ENCODE measurements at places on chromosomes 6 and 20.

GRCh38 chr6:17100806-17101205 lies 1.0 kb upstream of the STMND1 start:
- DNase-seq: no peak

DNA sequence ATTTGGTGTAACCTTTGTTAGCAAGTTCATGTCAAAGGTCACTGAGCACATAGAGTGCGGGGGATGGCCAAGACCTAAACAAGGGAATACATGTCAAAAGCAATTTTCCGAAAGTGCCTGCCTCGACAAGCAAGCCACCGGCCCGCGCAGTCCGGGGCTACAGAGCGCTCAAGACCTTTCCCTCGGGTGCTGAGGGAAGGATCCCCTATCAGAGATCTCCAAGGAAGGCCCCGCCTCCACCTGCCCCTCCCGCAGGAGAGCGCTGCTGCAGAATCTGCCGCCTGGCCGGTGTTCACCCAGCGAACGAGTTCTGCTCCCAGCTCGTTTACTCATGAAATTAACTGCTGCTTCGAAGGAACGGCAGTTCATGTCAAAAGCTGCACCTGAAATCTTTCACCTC lies 252.7 kb downstream of the BMP7 start:
- no peak for DNase-seq

GRCh38 chr20:4025679-4026078 lies 10.3 kb upstream of the RNF24 start:
- no peak for DNase-seq

DNA sequence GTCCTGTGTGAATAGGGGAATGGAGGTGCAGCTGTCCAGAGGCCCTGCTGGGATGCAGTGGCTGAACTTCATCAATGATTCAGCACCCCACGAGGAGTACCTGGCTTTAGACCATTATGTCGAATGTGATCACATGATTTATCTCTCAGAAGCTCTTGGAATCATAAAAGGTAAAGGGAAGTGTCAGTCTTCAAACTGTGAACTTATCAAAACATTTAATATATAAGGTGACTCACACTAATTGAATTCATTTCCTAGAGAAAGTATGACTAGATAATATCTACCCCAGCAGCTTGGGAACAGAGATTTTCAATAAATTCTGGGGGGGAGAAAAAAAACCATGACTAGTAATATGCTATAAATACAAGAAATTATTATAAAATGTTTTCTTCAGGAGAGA lies 29.5 kb downstream of the ALDH8A1 start:
- DNase-seq: no peak

GRCh38 chr20:22775671-22776139 lies 191.3 kb upstream of the FOXA2 start:
- no peak for DNase-seq

DNA sequence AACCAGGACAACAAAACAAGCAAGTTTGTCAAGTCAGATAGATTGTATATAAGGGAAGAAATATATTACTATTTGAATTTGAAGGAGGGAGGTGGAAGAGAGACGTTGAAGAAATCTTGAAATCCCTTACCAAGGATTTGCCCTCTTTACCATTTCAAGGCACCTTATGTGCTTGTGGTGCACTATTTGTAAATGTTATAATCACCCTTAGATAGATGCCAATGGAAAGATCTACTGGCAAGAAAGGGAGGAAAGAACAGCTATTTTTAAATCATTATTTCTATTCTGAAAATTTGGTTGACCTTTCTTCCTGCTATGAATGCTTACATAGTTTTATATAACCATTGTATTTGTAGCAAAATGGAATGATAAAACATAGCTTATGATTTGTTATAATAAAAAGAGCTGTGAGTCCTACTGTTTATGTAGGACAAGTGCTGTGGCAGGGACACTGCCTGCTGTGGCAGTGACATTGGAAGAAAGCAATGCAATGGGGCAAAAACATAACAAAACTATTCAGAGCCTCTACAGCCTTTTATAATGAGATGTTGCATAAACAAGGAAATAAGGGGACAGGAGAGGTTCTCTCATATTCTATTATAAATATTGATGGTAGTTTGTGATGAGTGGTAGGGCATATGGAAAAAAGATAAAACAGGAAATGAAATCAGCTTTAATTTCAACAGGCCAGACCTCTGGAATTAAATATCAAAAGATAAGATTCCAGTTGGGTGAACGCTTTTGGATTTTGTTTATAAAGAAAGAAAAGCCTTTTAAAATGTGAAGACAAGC lies 1145.2 kb upstream of the GJE1 start:
- no peak for DNase-seq

GRCh38 chr6:168620578-168620977 lies 179.6 kb downstream of the SMOC2 start:
- DNase-seq: no peak

GRCh38 chr6:72890233-72890632 lies 268.4 kb downstream of the KCNQ5 start:
- DNase-seq: no peak

GRCh38 chr6:43608310-43608763 lies 20.7 kb downstream of the GTPBP2 start:
- DNase-seq: no peak

DNA sequence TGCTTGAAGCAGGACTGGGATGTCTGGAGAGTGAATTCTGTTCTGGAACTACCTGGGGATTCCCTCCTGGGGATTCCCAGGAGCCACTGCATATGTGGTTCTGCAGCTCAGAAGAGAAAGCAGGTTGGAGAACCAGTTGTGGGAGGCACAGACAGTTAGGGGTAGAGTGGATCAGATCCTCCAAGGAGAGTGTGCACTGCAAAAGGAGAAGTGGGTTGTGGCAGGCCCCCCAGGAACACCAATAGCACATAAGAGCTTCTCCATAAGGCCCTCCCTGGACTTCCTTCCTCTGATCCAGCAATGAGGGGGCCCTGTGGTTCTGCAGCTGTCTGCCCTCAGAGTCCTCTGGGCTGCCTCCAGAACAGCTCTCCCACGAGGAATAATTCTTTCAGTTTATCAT lies 369.2 kb upstream of the CNR1 start:
- no peak for DNase-seq

DNA sequence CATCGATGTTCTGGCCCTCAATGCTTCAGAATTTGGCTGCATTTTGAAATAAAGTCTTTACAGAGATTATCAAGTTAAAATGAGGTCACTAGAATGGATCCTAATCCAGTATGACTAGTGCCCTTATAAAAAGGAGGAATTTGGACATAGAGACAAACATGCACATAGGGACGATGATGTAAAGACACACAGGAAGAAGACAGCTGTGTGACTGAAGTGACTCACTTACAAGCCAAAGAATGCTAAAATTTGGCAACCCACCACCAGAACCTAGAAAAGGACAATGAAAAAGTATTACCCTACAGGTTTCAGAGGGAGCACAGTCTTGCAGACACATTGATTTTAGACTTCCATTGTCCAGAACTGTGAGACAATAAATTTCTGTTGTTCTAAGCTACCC lies 322.8 kb upstream of the GJE1 start:
- no peak for DNase-seq

All from SIG-M5 (cell line).